ENCODE measurements at places on chromosomes 7 and 10.
A peak's percentile ranks its signal among the peaks of the same experiment; 100 is the strongest.

- no peak for DNase-seq
Measured at GRCh38 chr10:111117528-111118277, 40.9 kb downstream of the ADRA2A start.

DNA sequence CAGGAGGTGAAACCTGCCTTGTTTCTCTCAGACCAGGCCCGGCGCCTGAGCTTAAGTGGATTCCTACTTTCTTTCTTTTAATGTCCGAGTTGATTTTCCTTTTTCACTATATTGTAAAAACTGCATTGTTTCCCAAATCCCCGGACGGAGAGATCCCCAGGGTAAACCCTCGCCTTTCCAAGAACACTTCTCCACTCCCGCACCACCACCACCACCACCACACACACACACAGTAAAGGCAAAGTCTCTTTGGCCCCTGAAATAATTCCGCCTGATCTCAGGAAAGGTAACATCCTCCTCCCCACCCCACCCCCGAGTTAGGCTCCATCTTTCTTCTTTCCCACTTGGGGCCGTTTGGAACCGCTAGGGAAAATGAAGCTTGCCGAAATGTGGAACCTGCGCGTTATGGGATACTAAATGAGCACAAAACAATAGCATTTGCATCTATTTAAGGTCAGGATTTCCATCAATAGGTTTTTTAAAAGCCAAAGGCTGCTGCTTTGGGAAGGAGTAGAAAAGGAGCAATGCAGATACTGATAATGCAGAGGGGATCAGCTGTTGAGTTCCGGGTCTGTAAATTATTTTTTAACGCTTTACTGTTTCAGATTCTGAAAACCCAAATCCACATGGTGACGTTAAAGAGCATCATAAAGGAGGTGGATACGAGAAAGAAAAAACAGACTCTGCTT lies 2.5 kb downstream of the HPSE2 start:
- no peak for DNase-seq

- DNase-seq = no peak
Measured at GRCh38 chr7:26149391-26149977, 2.5 kb upstream of the NFE2L3 start.

DNA sequence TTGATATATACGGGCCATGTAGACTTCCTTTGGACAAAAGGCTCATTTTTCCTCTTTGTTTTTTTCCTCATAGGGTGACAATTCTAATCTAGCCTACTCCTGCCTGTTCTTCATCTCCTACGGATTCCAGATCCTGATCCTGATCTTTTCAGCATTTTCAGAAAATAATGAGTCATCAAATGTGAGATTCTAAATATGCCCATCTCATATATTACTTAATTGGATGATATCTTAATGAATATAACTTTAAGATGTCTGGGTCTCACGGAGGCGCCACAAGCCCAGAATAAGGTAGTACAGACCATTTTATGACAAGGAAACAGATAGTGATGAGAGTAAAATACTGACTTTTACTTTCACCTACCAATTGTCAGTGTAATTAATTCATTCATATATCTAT lies 11.4 kb downstream of the ABCC2 start:
- DNase-seq = no peak

- no peak for DNase-seq
Measured at GRCh38 chr7:158979635-158980351, 123.4 kb downstream of the DYNC2I1 start.

GRCh38 chr10:126060261-126060931 lies 164.0 kb downstream of the FANK1 start:
- DNase-seq = no peak

- DNase-seq = no peak
Measured at GRCh38 chr10:36559412-36560400, 565.7 kb upstream of the ANKRD30A start.

- no peak for DNase-seq
Measured at GRCh38 chr10:24378126-24378920, 169.4 kb downstream of the KIAA1217 start.

DNA sequence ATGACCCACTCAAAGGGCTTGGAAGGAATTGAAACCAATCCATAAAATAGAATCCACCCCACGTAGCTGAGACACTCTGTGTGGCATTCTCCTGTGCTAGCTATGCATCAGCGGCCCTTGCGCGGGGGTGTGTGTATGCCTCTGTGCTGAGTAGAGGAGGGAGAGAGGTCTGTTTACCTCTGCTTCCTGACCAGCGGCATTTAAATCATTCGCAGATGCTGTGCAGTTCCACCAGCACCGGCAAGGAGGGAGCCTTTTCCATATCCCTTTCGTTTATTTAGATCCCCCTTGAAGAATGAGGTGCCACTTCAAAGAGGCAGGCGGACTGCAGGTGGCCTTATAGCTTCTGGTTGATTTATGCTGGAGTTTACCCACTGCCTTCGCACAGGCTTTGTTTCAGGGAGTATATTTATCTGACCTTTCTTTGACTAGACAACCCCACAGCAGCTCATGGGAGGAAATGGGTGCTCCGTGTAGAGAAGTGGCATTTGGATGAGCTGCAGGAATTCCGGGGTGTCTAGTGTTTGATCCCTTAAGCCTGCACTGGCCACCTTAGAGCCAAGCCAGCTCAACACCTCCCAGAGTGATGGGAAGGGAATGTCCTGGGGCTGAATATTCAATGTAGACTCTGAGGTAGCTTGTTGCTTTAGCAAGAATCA lies 11.4 kb downstream of the C10orf53 start:
- no peak for DNase-seq

DNA sequence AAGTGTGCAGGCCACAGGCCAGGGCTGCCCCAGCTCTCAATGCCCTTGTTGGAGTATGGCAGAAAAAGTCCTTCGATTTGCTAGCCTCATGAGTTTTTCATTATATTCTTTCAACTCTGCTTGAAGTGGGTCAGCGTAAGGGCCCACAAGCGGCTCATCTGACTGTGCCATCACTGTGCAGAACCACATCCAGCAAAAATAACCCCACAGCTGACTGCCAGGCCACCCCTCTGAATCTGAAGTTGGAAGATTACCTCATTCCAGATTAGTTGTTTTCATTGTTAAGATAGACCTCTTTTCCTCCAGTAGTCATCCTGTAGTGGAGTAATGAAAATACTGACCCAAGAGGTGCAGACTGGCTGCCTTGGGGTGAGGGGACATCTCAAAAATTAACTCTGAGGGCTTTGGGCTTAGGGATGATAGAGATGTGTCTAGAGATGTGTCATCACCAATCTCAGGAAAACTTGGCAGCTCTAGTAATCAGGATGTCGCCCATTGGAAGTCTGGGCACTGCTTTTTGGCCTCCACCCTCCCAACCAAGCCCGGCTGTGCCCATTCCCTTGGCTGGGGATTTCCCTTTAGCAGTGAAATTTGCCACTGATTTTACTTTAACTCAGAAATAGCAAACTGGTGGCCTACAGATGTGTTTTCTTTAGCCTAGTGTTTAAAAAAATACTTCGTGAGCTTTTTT lies 164.3 kb downstream of the LCOR start:
- no peak for DNase-seq

- no peak for DNase-seq
Measured at GRCh38 chr10:31087851-31088250, 56.2 kb upstream of the ZNF438 start.

GRCh38 chr10:688312-689120 lies 952 bp downstream of the DIP2C start:
- DNase-seq = peak; percentile 22

DNA sequence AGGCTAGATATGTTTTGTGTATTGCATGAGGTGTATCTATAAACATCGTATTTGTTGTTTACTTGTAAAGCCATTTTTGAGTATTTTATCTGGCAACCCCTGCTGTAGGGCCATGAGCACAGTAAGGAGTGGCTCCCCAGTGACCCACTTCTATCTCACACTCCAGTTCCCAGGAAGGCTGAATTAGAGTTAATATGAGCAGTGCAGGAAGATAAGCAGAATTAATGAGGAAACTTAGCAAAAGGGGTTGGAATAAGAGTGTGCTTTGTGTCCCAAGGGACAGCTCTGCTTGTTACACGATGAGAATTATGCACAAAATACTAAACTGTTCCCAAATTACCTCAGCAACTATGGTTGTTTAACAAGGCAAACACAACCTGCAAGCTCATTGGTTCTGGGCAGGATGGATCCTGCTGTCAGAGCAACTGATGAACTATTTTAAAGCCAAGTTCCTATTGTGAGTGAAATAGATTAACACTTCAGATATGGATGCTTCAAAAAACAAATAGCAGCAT lies 1005.8 kb downstream of the NRG3 start:
- DNase-seq = no peak

GRCh38 chr7:68720697-68721096 lies 877.6 kb upstream of the AUTS2 start:
- no peak for DNase-seq

- no peak for DNase-seq
Measured at GRCh38 chr7:69603351-69603750, 5.1 kb downstream of the AUTS2 start.
